NCI-H1694 (cell line): ENCODE measurements at places on chromosomes 6 and 20.

DNA sequence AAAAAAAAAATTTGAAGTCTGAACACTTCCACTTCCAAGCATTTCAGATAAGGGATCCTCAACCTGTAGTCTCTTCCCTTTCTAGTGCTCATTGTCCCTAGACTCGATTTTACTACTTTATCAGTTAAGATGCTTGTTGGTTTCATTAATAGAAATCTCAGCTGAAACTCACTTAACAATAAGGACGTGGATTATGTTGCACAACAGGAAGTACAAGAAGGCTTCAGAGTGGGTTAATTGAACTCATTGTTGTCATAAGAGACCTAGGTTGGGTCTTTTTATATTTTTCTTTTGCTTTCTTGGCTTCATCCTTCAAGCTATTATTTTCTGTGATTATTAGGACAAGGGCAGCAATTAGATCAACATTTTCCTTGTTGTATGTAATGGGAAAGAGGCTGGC, 175.2 kb downstream of the CDKAL1 start:
- no peak for DNase-seq

DNA sequence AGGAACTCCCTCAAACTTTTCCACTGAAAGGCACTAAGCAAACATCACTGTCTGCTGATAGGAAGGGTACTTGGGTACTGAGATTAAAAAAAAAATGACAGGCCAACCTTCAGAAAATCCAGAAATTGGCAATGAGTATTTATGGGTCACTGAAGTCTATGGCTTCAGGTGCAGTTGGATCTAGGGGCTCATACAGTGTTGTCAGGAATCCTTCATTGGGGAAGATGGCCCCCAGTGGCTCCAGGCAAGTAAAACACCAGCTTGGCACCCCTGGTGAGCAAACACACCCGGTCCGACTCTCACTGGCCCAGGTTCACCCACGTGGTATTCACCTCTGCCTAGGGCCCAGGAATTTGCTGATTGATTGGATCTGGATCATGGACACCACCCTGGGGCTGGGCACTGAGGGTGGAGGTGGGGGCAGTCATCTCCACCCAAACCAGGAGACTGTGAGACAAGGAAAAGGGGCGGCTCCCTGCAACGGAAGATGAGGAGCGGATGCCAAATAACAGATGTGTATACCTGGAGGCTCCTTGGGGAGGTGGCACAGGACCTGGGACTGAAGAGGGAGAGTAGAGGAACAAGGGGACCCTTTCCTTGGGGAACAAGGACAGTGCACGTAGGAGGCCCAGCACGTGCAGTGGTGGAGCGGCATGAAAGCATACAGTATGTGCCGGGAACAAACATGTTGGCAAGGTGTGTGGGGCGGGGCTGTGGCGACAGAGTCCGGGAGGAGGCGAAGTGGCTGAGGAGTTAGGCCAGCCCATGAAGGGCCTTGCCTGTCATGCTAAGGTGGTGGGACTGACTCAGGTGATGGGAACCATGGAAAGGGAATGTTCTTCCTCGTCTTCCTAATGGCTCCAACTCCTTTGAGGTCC, 4.7 kb downstream of the SLC2A10 start:
- no peak for DNase-seq

DNA sequence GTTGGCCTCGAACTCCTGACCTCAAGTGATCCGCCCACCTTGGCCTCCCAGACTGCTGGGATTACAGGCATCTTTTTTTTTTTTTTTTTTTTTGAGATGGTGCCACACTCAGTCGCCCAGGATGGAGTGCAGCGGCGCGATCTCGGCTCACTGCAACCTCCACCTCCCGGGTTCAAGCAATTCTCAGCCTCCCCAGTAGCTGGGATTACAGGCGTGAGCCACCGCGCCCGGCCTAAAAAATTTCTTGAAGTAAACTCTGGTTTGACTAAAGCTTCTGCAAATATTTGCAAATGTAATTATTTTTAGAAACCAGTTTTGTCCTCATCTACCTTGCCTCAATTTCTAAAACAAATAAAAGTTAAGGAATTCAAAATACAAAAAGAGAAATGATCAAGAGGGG, 1.2 kb downstream of the IBTK start:
- DNase-seq = no peak

DNA sequence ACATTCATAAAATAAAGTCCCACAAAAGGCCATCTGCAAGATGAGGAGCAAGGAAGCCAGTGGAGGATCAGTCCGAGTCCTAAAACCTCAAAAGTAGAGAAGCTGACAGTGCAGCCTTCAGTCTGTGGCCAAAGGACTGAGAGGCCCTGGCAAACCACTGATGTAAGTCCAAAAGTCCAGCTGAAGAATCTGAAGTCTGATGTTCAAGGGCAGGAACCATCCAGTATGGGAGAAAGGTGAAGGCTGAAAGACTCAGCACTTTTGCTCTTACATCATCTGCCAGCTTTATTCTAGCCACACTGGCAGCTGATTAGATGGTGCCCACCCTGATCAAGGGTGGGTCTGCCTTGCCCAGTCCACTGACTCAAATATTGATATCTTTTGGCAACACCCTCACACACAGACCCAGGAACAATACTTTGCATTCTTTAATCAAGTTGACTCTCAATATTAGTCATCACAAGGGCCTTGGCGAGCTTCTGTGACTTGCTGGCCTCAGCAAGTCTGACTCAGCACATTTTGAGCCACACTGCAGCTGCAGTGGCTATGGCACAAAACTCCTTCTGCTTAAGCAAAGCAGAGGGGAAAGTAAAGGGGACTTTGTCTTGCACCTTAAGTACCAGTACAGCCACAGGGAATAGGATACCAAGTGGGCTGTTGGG, 1370.3 kb upstream of the CITED2 start:
- no peak for DNase-seq

- DNase-seq = no peak
These were observed 2.5 kb upstream of the PIGT start for GRCh38 chr20:45413479-45413878.

DNA sequence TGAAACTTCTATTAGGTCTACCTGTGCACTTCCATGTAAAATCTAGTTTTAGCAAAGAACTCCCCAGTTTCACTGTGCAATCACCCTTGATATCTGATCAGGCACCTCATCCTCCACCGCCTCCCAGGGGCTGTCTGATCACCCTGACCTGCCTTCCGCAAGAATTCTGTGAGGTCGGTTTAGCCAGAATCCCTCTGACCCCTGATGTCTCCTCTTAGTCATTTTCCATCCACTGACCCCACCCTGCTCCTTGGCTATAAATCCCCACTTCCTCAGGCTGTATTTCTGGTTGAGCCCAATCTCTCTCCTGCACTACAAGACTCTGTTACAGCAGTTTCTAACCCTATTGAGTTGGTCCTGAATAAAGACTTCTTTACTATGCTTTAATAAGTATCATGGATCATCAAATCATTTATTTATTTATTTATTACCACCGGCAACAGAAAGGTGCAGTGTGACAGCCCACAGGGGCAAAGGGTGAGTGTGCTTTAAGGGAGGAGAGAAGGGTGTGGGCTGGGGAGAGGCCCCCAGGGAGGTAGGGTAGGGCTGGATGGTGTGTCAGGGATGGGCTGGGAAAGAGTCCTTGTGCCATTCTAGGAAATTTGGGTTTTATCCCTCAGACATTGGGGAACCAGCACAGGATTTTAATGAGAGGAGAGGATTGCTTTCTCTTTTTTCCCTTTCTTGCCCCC, 11.2 kb upstream of the SERPINB6 start:
- no peak for DNase-seq

- no peak for DNase-seq
These were observed 164.2 kb downstream of the JARID2 start for GRCh38 chr6:15410126-15410391.

GRCh38 chr6:31112478-31112877, at the start of gene C6orf15:
Gene C6orf15 (minus strand): TSS chr6:31112575. CDS start chr6:31112555, 20 bp downstream.
- no peak for DNase-seq

- no peak for DNase-seq
These were observed 42.6 kb downstream of the UBE2V1 start for GRCh38 chr20:50070361-50070760.

DNA sequence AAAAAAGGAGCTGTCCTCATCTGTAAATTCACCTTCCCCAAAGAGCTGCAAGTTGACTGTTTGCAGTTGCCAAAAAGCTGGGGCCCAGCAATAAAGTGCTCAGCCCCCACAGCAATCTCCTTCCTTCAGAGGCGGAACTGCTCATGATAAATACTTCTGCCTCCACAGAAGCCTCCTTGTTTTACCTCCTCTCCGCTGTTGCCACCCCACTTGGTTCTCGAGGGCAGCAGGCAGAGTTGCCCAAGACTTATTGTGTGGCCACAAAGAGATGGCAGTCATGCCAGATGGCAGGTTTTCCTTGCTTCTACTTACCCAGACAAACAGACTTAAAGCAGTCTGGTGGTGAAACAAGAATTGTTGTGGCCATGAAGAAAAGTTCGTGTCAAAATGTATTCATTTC, 66.3 kb downstream of the SLX4IP start:
- DNase-seq = no peak

DNA sequence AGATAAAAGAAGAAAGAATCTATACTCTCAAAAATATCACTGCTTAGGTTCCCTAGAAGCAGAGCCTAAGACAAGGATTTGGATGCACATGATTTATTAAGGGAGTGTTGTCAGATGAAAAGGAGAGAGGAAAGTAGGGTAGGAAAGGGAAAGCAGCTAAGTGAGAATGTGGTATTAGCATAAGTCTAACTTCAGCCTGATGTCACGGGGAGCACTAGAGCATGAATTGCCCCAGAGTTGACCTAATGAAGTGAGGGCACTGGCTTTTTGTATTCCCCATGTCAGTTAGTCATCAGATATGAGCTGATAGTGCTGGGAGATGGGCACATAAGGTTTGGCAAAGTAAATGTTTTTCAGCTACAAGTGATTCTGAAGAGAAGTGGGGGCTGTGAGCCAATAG, 129.0 kb upstream of the THEMIS start:
- DNase-seq = no peak

DNA sequence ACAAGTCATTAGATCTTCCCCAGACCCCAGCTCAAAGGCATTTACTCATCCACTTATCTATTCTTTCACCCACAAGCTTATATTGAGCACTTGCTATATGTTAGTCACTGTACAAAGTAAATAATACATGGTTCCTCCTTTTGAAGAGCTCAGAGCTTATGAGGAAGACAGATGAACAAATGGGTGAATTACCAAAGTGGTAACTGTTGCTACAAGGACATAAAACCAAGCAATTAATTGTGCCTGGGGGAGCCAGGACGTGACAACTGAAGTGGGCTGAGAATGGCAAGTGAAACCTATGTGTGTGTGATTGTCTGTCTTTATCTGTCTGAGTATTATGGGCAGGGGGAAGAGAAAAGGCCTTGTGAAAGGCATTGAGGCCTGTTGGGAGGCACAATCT, 45.6 kb upstream of the AKIRIN2 start:
- no peak for DNase-seq

DNA sequence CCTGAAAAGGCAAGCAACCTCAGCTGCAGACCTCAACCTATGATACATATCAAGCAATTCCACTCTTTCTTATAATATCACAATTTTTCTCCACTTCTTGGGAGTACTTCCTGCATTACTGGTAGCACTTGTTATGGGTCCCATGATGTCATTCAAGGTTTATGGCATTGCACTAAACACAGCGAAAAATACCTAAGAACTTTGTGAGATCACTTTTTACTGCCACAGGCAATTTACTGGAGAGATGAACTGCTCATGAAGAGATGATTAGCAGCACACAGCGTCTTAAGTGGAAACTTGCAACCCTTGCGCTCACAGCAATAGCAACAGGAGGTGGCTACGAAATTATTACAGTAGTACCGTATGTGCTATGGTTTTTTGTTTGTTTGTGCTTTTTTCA, 19.3 kb upstream of the RIMS4 start:
- DNase-seq = no peak

GRCh38 chr6:84671183-84671582, 93.2 kb downstream of the TBX18 start:
- DNase-seq = no peak

- no peak for DNase-seq
These were observed 117.4 kb upstream of the PROKR2 start for GRCh38 chr20:5434116-5434515.

GRCh38 chr6:17932330-17932852, 55.0 kb downstream of the KIF13A start:
- DNase-seq = peak; percentile 6

- no peak for DNase-seq
These were observed 243.1 kb downstream of the PKHD1 start for GRCh38 chr6:51844336-51844735.

GRCh38 chr6:113169484-113169883, 687.7 kb upstream of the MARCKS start:
- DNase-seq = no peak

- no peak for DNase-seq
These were observed 1.1 kb downstream of the EDN1 start for GRCh38 chr6:12291071-12291838.

GRCh38 chr6:150765067-150765764, 100.3 kb upstream of the MTHFD1L start:
- no peak for DNase-seq

GRCh38 chr6:89254569-89254968, 37.4 kb upstream of the GABRR1 start:
- no peak for DNase-seq

GRCh38 chr6:88989215-88989614, 25.8 kb upstream of the RNGTT start:
- no peak for DNase-seq

DNA sequence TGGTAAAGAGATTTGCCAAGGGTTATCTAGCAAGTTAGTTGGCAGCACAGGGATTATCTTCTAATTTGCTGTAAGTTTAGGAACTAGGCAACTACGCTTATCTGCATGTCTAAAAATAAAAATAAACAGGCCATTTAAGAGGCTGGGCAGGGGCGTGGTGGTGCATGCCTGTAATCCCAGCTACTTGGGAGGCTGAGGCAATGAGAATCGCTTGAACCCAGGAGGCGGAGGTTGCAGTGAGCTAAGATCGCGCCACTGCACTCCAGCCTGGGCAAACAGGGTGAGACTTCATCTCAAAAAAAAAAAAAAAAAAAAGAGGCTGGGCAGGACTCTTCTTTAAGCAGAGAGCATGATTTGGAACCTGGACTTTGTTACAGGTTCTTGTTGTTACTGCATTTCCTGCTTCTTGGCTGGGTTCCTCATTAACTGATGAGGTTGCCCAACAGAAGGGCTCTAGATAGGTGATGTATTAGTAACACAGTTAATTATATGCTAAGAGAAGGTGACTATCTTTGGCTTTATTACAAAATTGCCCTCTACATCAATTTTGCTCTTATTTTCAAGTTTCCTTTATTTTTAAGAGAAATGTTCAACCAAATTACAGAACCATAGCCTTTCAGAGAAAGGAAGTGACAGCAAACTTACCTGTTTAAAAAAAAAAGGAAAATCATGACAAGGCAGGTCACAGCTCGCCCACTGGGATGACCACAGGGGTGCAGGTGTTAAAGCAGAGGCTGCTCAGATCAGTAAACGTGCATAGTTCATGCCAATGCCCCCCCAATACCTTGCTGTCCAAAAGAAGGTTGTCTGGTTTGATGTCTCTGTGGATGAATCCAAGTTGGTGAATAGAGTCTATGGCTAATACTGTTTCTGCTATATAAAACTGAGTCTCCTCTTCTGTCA, 32.5 kb downstream of the STK38 start:
- DNase-seq = no peak

GRCh38 chr6:159012201-159012600, 12.2 kb upstream of the RSPH3 start:
- DNase-seq = no peak
